NCI-H1694 (cell line): ENCODE measurements at places on chromosomes 1 and 21.

DNA sequence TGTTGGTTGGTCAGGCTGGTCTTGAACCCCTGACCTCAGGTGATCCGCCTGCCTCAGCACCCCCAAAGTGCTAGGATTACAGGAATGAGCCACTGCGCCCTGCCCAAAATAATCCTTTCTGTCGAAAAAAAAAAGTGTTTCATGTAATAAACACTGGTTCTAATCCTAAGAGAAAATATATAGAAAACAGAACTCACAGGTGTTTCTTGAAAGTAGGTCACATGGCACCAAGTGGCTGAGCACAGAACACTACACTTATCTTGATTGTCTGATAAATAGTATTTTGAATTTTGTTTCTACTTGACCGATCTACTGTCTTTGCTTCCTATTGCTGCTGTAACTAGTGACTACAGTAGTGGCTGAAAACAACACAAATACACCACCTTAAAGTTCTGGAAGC is 87.6 kb upstream of the SOD1 start:
- no peak for DNase-seq

- no peak for DNase-seq
These were observed 29.4 kb upstream of the UMODL1 start for GRCh38 chr21:42041711-42042110.

DNA sequence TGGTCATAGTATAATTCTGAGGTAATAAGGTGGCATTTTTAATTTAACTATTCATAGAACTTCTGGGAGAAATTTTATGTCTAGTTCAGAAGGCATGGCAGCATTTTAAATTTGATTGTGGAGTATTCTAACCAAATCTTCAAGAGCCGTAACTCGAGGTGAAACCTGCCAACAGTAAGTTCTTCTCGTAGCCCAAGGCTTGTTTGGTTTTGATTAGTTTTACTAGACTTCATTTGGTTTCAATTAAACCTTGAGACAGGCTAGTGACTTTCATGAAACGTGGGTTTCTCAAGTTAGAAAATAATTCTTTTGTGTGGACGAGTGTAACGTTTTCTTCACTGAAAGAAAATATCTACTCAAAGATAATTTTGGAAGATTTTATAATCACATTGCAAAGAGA is 395.5 kb downstream of the USP25 start:
- no peak for DNase-seq

DNA sequence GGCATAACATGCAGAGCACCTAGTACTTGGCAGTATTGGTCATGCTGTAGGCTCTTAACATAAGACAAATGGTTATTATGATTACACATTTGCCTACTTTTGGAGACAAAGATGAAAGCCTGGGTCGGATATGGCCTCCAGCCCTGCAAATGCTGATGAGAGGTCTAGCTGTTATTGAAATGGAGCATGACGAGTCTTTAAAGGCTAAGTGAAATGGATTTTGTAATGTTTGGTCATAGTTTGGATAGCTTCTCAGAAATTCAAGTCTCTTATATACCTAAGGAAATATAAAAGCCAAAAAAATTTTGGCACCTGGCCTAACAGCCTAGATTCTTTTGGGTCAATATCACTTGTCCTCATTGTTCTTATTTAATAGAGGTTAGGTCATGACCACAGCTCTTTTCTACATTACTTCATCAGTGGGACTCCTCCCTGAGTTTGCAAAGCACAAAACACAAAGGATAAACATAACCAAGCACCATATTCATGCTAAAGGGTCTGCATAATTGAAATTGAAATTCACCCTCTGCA is 69.2 kb upstream of the WLS start:
- no peak for DNase-seq

DNA sequence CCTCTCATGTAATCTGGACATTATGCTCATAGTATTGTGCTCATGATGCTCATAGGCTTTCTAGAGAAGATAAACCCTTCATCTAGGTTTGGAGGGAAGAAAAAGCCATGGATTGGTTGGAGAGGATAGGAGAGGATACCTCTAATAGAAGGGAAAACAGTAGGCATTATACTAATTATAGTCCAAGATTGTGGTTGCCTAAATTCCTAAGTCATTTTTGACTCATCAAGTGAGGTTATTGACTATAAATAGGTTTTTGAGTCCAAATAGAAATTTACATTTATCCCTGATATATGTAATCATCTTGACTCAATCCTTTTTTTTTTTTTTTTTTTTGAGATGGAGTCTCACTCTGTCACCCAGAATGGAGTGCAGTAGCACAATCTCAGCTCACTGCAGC is 5.0 kb downstream of the SYT11 start:
- DNase-seq, result no peak

- no peak for DNase-seq
These were observed 36.0 kb upstream of the DHCR24 start for GRCh38 chr1:54922921-54923421.
